ENCODE measurements at places on chromosomes 7 and 10.

DNA sequence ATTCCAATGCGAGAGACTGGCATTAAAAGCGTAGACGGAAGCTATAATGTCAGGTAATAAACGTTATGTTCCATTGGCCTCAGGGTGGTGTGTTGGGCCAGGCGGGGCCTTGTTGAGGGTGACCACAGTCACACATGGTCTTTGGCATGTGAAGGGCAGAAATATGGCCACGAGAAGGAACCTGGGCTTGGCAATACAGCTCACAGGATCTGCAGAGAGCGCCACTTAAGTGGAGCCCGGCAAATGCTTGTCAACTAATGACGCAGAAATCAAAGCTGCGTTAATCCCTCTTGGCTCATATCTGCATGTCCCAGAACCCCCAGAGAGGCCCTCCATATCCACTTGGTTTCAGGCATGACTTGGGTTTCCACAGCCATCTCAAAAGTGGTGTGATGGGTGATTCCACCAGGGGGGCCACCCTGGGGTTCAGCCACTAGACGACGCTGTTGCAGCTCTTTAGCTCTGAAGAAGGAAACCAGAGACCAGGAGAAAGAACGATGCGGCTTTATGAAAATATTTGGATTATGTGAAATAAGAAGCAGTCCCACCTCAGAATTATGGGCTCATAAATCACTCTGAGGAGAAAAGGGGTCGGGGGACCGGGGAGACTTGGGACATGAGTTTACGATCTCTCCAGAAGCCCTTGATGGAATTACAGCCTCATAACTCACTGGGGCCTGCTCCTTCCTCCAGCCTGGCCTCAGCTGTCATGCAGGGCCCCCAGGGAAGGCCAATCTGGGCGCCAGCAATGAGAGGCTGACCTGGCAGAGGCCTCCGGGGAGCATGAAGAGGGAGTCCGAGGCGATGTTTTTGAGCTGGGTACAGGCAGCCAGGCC lies 462.5 kb downstream of the PLXNA4 start:
- DNase-seq: no peak

GRCh38 chr10:109862041-109862440 lies 61.3 kb downstream of the XPNPEP1 start:
- DNase-seq: no peak

DNA sequence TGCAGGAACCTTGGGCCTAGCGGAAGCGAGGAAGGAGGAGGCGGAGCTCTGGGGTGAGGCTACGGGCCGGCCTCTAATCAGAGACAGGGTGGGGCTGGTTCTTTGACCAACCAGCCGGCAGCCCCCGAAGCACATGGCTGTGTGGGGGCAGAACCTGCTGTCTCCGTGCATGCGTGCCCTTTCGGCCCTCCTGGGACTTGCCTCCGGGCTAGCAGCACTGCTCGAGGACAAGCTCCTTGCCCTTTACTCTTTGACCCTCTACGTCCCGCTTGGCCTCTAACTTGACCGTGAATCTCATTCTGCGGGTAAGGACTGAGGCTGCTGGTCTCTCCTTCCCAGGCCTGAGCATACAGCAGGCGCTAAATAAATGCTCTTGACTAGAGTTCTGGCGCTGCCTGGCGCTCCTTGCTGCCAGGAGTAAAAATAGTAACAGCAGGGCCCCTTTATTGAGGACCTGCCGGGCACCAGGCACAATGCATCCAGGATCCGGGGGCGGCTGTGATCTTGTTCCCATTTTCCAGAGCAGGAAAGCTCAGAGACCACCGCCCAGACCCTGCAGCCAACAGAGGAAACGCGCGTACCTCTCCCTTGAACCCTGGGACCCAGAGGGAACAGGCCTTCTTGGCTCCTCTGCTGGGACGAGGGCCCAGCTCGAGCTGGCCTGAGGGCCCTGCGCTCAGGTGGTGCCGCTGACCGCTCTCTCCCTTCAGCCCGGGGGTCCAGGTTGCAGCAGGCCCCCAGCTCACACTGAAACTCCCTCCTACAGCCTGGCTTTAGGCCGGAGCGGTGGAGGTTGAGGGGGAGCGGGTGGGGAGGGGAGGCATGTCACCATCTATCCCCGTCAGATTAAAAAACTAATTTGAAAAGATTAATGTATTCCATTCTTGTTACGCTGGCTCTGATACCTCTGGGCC lies 2.7 kb upstream of the COMTD1 start:
- no peak for DNase-seq

- DNase-seq: no peak
Observed at GRCh38 chr10:113681533-113682470, 2.1 kb downstream of the CASP7 start.

- DNase-seq: no peak
Observed at GRCh38 chr10:22648547-22648961, 65.8 kb downstream of the PIP4K2A start.

- DNase-seq: no peak
Observed at GRCh38 chr10:117004227-117005025, 561 bp downstream of the SHTN1 start.

DNA sequence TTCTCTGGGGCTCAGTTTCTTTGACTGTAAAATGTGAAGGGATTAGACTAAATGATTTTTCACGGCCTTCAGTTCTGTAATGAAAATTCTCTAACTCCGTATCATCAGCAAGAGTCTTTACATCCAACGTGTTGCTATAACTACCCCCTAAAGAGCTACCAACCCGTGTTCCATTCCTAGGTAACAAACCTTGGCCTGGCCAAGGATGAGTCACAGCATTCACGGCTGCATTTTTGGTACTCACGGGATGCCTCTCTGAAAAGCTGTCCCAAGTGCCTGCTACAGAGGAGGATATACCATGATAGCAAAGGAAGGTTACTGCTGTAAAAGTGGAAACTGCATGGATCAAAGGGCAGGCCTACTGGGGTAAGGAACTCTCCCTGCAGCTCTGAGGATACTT lies 5.9 kb downstream of the LRRC4 start:
- DNase-seq: no peak

GRCh38 chr10:65827359-65827758 lies 1098.5 kb upstream of the LRRTM3 start:
- no peak for DNase-seq

DNA sequence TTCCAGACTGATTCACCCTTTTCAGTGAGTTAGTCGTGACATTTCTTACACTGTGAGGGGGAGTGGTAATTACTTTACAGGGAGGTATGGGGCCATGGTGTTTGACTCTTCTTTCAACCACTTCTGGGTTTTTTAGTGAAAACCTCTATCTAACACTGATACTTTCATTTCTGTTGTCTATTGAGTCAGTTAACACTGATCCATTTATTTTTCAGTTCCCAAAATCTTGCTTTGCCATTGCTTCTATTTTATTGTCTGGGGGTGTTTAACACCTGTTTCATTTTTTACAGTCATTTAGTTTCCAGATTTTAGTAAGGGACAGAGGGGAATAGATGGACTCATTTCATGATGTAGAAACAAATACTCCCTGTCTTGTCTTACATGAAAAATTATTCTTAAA lies 61.5 kb downstream of the HELLS start:
- DNase-seq: no peak

- no peak for DNase-seq
Observed at GRCh38 chr7:23022258-23022769, 8.4 kb upstream of the HYCC1 start.

DNA sequence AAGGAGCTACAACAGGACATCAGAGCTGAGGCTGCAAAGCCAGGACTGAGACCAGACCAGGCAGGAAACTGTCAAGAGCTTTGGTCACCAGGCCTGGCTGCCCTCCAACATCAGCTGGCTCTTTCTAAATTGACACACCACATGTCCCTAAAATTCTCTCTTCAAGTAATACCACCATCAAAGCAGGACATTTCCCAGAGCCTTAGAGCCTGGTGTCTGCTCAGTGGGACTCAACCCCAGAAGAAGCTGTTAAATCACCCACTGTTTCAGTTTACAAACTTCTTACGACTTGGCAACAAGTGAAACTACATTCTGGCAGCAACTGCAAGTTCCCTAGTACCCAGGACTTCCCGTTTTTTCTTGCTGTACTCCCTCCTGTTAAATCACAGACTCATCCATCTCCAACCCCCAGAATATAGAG lies 3.8 kb upstream of the IL6 start:
- DNase-seq: no peak

DNA sequence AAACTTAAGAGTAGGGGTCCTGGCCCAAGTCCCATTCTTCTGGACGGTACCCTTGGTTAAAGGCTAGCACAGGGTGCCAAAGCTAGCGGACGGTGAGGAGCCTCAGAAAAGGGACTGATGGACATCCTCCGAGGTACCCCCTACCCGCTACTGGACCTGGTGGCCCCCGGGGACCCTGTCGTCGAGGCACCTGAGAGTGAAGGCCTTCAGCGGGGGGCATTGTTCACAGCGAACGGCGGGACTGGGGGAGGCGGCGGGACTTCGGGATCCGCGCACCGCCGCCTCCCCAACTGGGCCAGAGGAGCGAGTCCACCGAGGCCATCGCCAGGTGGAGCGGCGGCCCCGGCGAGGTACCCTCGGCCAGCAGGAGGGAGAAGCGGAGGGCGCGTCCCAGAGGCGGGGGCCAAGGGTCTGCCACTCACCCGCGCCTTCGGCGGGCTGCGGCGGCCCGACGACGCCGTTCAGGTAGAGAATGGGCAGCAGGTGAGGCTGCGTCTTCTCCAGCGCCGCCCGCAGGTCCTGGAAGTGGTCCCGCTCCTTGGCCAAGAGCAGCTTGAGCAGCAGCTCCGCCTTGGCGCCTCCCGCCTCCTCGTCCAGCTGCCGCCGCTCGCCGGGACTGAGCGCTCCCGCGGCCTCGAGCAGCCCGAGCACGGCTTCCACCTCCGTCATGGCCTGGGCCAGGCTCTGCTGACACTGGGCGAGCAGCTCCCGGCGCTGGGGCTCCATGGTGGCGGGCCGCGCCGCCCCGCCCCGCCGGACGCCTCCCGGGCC lies 575 bp downstream of the DLG5 start:
- no peak for DNase-seq

DNA sequence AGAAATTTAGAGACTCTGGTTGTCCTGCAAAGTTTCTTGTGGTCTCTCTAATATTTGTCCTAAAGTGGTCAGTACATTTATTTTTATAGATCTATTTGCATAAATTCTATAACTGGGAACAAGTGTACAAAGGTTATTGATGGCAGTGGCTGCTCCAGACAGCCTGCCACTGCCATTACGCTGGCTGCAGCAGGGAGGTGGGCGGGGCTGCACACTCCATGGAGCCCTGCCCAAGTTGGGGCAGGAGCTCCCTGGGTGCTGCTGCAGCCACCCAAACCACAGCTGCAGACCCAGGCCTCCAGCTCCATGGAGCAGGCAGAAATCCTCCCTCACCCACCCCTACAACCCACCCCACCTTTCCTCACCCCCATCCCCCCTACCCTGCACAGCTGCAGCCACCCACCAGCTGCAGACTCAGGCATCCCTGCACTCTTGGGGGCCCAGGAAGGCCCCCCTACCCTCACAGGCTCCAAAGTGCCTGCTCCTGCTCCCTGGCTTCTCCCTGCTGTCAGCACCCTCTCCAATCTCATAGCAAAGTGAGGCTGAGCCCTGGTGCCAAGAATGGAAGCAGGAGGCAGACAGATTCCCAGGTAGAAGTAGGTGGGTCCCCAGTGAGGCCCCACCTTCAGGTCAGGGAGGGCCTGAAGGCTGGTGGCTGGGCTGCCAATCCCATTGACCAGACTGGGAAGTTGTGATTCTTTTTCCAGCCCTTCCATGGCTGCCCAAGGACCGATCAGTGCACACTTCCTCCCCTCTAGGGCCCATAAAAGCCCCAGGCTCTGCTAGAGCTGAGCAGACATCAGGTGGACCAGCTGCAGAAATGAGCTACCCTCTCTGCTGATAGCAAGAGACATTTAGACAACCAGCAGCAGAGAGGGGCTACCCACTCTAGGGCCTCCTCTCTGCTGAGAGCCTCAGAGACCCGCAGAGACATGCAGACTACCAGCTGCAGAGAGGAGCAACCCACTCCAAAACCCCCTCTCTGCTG lies 4.8 kb upstream of the CYP3A43 start:
- peak; percentile 72 for DNase-seq

DNA sequence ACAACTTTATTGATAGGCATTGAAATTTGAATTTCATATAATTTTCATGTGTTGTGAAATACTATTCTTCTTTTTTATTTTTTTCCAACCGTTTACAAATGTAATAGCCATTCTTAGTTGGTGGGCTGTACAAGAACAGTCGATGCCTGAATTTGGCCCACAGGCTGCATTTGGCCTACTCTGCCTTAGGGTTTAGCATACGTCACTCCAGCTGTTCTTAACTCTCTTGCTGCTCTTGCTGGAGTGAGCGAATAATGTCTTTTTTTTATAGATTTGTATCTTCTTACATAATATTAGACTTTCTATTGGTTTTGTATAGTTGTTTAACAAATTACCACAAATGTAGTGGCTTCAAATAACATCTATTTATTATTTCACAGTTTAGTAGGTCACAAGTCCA lies 163.4 kb upstream of the MKI67 start:
- no peak for DNase-seq

DNA sequence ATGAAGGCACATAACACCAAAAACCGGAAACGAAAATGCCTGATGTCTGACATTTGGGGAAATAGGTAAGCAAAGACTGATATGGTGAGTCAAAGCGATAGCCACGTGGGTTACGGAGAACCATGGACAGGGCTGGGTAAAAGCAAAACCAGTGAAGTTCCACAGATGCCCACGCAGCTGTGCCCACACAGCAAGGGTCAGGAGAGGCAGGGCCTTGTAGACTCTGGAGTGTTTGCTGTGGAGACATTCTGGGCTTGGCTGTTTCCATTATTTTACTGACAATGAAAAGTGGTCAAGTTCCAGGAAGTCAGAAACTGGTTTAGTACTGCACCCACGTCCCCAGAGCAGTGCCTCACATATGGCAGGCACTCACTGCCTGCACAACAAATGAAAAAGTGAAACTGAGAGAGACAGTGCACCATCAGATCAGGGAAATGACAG lies 148.7 kb downstream of the ZMYND11 start:
- no peak for DNase-seq

- DNase-seq: no peak
Observed at GRCh38 chr7:28065308-28065707, 115.3 kb downstream of the JAZF1 start.

- no peak for DNase-seq
Observed at GRCh38 chr7:101828301-101829020, 11.0 kb downstream of the CUX1 start.

GRCh38 chr10:14022052-14022451 lies 308.7 kb downstream of the FRMD4A start:
- no peak for DNase-seq

DNA sequence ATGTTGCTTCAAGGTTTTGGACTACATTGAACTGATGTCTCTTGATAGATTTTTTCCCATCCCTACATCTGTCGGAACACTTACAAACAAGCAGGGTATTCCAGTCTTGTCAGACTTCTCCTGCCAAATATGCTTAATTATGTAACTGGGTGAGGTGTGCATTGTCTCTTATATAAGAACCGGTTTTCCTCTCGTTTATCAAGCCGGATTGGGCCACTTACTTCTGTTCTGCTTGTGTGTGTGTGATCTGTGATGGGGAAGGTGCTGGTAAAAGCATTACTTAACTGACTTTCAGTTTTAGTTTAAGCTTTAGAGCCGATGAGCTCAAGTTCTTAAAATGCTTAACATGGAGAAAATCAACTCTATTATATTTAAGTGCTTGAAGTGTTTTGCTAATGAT lies 57.9 kb downstream of the OTUD1 start:
- no peak for DNase-seq

DNA sequence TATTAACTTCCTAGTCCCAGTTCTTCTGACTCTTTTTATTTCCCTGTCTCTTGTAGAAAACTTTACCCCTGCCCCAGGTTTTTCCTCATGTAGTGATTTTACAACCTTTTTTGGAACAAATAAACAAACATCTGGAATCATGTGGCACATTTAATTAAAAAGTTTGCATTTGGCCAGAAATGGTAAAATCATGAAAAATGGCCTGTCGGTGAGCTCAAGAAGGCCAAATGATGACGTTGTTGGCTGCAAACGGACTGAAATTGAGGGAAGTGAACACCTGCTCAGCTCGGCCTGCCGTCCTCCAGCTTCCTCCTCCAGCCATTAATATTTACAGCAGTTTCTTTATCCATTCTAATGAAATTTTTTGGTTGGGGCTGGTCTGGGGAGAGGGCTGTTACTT lies 902.8 kb downstream of the LRMDA start:
- no peak for DNase-seq

Measured in hematopoietic multipotent progenitor cell treated with erythropoietin and hydrocortisone succinate and interleukin-3 and kit ligand, for 15 days (in vitro differentiated cells).